Esophagus squamous epithelium (tissue), 5 donors: ENCODE measurements at places on chromosomes 2 and 18.

- H3K4me1 ChIP-seq: no peaks in the 10 kb centered on the region
- no peaks in the 10 kb centered on the region for H3K36me3 ChIP-seq
- no peak overlapping the region for H3K27ac ChIP-seq
- no peak for DNase-seq
Observed at GRCh38 chr18:73124175-73124574, 256.4 kb upstream of the NETO1 start.

DNA sequence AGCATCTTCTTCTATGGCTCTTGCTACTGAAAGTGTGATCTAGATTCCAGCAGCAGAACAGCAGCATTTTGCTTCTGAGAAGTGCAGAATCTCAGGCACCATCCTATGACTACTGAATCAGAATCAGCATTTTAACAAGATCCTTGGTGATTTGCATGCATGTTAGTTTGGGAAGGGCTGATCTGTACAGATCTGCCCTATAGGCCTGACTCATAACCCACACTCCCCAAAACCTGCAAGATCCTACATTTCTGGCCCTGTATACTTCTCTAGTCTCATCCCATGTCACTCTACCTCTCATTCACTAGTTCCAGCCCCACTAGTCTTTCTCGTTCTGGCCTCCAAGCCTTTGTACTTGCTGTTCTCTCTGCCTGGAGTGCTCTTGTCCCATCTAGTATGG, 15.7 kb upstream of the DARS1 start:
- no peaks in the 10 kb centered on the region for H3K36me3 ChIP-seq
- no peak for DNase-seq
- no peak overlapping the region for H3K27ac ChIP-seq
- no peaks in the 10 kb centered on the region for H3K4me1 ChIP-seq

GRCh38 chr18:44765456-44765855, 84.8 kb downstream of the SETBP1 start:
- H3K36me3 ChIP-seq: no peaks in the 10 kb centered on the region
- no peak overlapping the region for H3K27ac ChIP-seq
- H3K4me3 ChIP-seq: no peak overlapping the region
- H3K27me3 ChIP-seq: no peaks in the 10 kb centered on the region

DNA sequence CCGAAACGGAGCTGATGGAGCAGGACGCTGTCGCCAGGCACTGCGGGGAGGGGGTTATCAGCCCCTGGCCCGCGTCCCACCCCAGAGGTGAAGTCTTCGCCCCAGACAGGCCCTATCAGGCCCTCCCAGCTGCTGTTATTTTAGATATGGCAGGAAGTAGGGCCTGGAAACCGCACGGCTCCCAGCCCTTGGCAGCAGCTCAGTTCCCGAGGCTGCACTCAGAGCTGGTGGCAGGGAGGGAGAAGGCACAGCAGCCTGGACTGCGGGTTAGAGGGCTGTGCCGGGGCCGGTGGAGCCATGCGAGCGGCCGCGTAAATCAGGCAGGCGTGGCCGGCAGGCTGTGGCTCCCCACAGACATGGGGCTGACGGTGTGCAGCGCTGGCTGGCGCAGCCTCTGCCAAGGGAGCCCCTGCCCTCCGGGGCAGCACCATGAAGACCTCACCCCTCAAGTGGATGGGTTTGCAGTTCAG, 111.4 kb downstream of the NFATC1 start:
- peaks cover 18% of the 10 kb centered on the region for H3K4me1 ChIP-seq
- no peaks in the 10 kb centered on the region for H3K36me3 ChIP-seq
- H3K27me3 ChIP-seq: no peaks in the 10 kb centered on the region
- peak overlapping the region; percentile 88 for H3K27ac ChIP-seq
- peak overlapping the region; percentile 39 for H3K4me3 ChIP-seq

DNA sequence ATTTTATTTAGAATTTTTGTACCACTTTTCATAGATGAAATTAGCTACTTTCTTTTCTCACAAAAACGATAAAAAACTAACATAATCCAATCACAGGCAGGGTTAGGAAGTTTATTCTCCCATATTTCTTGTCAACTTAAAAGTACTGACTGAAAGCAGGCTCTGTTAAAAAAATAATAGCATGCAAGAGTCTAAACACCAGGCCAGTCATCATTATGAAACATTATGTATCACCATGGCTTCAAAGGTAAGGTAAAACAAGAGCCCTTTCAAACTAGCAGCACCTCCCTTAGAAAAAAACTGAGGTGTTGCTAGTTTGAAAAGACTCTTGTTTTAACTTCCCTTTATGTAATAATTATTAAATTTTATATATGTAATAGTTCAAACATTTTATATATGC, 848.0 kb downstream of the RNF144A start:
- H3K27me3 ChIP-seq: no peaks in the 10 kb centered on the region
- no peaks in the 10 kb centered on the region for H3K4me1 ChIP-seq
- H3K4me3 ChIP-seq: no peak overlapping the region
- H3K36me3 ChIP-seq: no peaks in the 10 kb centered on the region
- DNase-seq: no peak

DNA sequence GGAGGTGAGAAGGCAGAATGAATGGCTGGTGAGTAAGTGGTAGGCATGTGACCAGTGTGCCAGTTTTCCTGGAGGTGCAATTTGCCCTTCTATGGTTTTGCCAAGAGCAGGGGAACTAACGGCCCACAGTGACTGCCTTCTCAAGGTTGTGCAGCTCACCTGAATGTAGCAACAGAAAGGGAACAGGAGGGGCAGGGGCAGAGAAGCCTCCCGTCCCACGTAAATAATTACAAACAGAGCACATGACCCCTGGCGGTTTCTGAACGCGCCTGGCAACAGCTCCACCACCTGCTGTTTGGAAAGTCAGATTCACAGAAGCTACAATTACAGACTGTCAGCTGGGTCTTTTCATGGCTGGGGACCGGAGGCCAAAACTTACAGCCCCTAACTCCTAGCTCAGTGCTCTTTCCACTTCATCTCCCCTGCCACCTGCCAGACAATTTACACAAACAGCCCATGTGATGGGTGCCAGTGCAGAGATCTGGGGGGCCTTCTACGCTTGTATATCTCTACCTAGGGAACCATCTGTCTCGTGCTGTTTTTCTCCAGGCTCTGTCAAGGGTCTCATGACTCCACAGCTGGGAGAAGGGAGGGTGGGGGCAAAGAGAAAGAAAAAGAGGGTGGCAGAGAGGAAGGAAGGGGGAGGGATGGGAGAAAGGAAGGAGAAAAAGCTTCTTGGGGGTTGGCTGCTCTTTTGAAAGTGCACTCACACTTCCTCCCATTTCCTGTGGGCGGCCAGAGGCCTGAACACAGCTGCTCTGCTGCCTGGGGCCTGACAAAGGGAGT, 69.6 kb downstream of the POLR1A start:
- peak overlapping the region; percentile 65 for H3K27ac ChIP-seq
- H3K4me1 ChIP-seq: peaks cover 38% of the 10 kb centered on the region
- peaks cover 42% of the 10 kb centered on the region for H3K36me3 ChIP-seq
- peak; percentile 36 for DNase-seq
- no peak overlapping the region for H3K4me3 ChIP-seq

DNA sequence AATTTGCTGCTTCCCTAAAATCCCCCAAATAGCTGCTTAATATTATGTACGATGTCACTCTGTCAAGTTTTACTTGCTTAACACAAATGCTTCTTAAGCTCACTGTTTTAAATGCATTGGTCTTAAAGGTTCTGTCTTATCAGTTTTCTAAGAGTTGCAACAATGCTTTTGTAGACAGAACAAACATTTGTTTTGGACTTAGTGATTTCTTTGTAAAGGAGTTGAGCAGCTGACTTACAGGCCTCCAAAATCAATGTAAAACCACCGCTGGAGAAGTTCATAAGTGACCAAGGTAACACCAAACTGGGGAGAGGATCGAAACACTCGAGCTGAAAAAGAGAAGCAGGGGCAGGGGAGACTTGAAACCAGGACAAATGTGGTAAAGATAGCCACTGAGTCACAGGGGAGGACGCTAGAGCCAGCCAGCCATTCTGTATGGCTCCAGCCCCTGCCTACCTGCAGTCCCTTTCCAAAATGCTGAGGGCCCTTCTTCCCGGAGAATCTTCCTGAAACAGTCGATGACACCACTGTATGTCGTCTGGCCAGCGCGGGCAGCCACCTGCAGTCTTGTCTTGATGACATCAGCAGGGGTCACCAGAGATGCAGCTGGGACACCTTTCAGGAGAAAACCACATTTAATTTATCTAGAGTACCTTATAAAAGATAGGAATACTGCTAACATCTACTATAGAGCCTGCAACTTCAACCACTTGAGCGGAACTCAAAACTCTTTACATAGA, 100.2 kb downstream of the DYNC1I2 start:
- H3K4me3 ChIP-seq: no peak overlapping the region
- peaks cover 33% of the 10 kb centered on the region for H3K36me3 ChIP-seq
- H3K27ac ChIP-seq: no peak overlapping the region
- no peaks in the 10 kb centered on the region for H3K27me3 ChIP-seq
